H1 (cell line): ENCODE measurements at places on chromosomes 3 and 15. TPM values are rescaled to one million over a fixed set of nuclear protein-coding genes. Genes with fewer than 3 reads are reported as not detected.

Gene FAM107A
- total RNA-seq, result 0.57 and 0.65 TPM in 2 replicates

- DNase-seq, result peak; percentile 42
- H3K36me3 ChIP-seq, result no peaks in the 10 kb centered on the region
- H3K27me3 ChIP-seq, result no peaks in the 10 kb centered on the region
- H3K4me3 ChIP-seq, result no peak overlapping the region
- peaks cover 26% of the 10 kb centered on the region for H3K4me1 ChIP-seq
These were observed 25.5 kb upstream of the KLF13 start for GRCh38 chr15:31300981-31301672.

DNA sequence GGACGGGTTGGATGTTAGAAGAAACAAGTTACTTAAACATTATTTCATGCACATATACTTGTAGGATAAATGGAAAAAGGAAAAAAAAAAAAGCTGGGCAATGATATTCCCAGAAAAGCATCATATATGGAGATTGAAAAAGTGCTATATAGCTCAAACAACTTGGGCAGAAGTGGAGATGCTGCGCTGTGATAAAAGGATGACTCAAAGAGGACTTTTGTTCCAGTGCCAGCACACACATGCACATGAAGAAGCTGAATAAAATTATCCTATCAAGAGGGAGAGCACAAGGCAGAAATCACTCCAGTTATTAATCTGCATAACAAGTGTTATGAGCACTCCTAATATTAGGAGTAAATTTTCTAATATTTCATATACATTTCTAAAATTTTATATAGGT, 30.9 kb downstream of the FRMD4B start:
- H3K4me3 ChIP-seq, result no peak overlapping the region
- H3K27ac ChIP-seq, result no peak overlapping the region
- DNase-seq, result no peak
- no peaks in the 10 kb centered on the region for H3K36me3 ChIP-seq

Gene MYEF2
- total RNA-seq, result 78.2 and 79.2 TPM in 2 replicates

GRCh38 chr3:105448338-105448982, 81.8 kb downstream of the ALCAM start:
- H3K27ac ChIP-seq, result no peak overlapping the region
- peaks cover 3% of the 10 kb centered on the region; the same call in 1 of the 2 replicates for H3K4me1 ChIP-seq
- DNase-seq, result no peak

DNA sequence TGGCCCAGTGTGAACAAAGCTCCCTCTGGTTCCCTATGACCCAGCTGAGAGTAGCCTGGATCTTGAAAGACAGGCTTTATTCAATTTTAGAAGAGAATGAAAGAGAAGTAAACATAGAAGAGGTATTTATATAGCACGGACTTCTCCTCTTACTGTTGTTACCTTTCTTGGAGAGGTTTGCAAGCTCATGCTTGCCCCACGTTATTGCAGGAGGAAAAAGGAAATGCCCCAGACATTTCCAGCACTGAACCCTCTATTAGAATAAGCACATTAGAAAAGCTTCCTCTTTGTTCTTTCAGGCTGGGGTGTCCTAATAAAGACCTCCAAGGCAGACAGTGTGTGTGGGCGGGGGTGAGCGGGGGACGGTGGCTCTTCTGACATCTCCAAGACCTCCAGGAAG, 98.7 kb upstream of the AGBL1 start:
- H3K27ac ChIP-seq, result no peak overlapping the region
- no peaks in the 10 kb centered on the region for H3K4me1 ChIP-seq
- no peaks in the 10 kb centered on the region for H3K27me3 ChIP-seq

DNA sequence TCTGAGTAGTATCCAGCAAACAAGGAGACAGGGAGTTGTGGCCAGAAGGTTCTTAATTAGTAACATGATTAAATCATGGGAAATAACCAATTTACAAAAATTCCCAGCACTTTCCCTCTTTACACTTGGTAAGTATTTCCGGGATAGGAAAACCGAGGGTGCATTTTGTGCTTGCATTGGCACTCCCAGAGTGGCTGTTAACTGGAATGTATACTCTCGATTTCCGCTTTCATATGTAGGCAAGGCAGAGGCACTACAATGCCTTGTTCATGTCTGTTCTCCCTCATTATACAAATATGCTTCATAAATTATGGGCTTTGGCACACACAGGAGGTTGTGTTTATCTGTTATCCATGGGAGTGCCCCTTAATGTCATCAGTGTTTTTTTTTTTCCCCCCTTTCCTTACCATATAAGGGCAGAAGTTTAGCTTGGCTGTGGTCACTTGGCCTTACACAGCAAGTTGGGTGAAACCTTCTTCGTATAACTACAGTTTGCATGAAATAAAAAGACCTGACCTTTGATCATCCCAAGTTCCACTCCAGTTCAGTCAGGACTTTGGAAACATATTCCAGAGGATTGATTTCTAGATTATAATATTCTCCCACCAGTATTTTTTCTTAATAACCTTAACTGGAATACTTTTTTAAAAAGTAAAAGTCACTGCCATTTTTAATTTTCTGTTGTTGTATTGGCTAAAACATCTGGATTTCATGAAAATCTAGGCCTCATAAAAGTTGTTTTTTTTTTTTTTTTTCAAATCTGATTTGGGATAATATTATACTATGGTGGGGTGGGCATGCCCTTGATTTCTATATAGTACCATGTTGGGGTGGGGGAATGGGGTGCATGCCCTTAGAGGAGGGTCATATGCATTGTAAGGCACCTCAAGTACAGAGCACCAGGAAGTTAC, 8.9 kb downstream of the TPM1 start:
- no peak for DNase-seq
- no peak overlapping the region; the same call in 1 of the 2 replicates for H3K27ac ChIP-seq
- no peaks in the 10 kb centered on the region for H3K27me3 ChIP-seq
- peaks cover 15% of the 10 kb centered on the region for H3K4me1 ChIP-seq
